ENCODE measurements at places on chromosomes 1 and 21.

DNA sequence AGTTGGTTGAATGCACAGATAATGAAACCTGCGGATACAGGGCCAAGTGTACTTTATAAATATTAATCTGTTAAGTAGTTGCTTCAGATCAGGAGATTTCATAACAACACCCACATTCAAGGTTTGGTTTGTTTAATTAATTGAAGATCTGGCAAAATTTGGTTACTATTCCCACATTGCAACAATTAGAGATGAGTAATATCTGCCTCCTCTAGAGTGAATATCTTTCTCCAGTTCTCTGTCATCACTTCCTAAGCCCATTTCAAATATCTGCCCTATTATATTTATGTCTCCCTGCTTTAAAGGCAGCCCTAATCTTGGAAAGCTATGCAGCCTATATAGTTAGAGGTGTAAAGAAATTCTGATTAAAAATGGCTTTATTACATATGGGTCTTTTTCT, 61.4 kb downstream of the PPP2R5A start:
- no peak for DNase-seq

- DNase-seq, result no peak
These were observed 267.7 kb upstream of the PROX1 start for GRCh38 chr1:213720032-213720431.

DNA sequence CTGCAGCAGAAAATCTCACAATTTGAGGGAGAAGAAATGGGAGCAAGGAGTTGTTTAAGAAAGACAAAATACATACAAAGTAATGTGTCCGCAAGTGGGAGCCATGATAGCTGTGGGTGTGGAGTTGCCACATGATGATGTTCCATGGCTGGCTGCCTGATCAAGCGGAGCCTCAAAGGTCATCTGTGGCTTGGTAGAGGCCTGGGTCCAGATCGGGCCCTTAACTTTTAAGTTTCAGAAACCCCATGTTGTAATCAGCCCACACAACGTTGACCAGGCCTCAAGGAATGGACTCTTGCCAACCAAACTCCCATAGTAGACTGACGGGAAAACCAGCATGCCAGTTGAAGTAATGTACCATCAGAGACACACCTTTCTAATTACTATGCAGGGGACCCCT, 64.7 kb upstream of the ANGPTL1 start:
- DNase-seq, result no peak

DNA sequence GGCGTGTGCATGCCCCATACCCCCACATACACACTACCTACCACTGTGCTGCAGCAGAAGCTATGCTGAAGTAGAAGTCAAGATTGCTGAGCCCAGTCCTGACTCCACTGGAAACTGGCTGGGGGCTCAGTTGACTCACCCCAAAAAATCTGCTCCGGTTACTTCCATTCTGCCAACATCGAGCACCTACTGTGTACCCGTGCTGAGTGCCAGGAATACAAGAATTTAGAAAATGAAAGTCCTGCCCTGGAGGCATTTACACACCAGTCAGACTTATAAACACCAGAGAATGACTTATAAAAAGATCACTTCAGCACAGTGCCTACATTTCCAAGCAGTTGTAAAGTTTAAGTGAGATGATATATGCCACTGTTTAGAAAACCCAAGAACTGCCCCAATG, 99.1 kb downstream of the NMNAT2 start:
- DNase-seq, result no peak

GRCh38 chr1:84632673-84633434, 57.4 kb downstream of the SSX2IP start:
- no peak for DNase-seq

- DNase-seq, result peak; percentile 29
These were observed 35.3 kb upstream of the BCAR3 start for GRCh38 chr1:93716941-93717368.

DNA sequence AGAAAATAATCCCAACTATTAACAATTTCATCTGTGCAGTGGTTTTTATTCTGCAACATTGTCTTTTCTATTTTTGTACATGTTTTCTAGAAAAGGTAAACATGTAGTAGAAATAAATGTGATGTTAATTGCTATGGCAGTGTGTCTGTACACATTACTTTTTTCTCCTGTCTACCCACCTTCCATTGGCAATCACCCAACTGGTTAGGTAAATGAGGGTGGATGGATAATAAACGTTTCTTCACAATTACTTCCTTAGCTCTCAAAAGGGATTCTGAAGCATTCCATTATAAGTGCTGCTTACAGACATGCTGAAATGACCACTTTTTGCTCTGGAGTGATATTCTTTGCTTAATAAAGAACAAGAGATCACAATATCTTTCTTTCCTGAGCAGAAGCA, 61.4 kb downstream of the MAGI3 start:
- no peak for DNase-seq

- DNase-seq, result no peak
These were observed 43.5 kb upstream of the DPT start for GRCh38 chr1:168772428-168773060.

DNA sequence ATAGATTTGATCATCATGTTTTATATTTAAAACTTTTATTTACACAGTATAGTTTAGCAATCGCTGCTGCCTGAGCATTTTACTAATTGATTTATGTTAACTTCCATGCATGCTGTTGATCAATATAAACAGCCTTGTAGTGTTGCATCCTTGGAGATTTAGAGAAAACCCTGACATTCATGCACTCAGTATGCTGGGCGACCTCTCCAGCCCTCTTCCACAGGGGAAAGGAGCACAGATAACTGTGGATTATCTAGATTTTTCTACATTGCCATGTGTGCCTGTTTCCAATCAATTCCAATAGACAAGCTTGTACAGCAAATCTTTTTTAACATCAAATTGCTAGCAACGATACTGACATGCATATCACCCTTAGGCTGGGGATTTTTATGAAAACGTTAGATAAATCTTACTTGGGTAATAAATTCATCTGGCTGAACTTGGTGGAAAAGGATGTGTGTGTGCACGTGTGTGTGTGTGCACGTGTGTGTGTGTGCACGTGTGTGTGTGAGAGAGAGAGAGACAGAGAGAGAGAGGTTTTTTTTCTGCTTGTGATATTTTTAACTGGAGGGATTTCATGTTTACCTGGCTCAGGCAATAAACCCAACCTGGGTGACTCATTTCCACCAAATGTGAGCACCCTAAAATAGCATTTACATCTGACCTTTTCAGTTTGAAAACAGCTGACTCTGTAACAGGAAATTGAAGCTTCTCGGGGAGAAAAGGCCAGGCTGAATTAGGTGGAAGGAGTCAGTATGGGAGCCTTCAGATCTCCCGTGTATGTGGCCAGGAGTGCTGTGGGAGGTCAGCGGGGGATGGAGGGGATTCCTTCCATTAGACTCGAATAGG, 339.8 kb downstream of the PRDM2 start:
- DNase-seq, result no peak

GRCh38 chr1:44549510-44549909, 124.8 kb downstream of the TMEM53 start:
- DNase-seq, result no peak

- DNase-seq, result no peak
These were observed 343.4 kb downstream of the PLPP3 start for GRCh38 chr1:56235909-56236510.

- no peak for DNase-seq
These were observed 20.7 kb upstream of the DNASE2B start for GRCh38 chr1:84377480-84378095.

- no peak for DNase-seq
These were observed 100.0 kb downstream of the ETS2 start for GRCh38 chr21:38905752-38906151.

GRCh38 chr1:245074232-245074747, 80.5 kb upstream of the KIF26B start:
- DNase-seq, result no peak

GRCh38 chr1:216523449-216524190, 100.4 kb upstream of the USH2A start:
- no peak for DNase-seq

DNA sequence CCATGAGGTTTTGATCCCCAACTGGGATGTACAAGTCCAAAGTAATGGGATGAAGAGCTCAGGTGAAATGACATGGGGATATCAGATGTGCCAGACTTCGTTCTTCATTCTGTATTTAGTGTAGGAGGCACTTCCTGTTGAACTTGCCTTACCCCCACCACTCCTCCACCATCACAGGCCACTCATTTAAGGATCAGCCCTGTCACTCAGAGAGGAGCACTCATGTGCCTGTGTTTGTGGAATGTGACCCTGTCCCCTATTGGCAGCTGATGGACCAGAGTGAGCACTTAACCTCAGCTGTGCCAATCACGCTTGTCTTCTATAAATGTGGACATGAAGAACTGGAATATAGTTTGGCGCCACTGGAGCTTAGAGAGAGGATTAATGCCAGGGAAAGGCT, 91.4 kb upstream of the CTTNBP2NL start:
- DNase-seq, result no peak

GRCh38 chr1:180153032-180153431, 1.6 kb upstream of the QSOX1 start:
- no peak for DNase-seq

GRCh38 chr21:44065428-44065827, 41.8 kb upstream of the PWP2 start:
- no peak for DNase-seq

- no peak for DNase-seq
These were observed 1.3 kb upstream of the PATJ start for GRCh38 chr1:61740751-61741700.

- DNase-seq, result no peak
These were observed 142.0 kb upstream of the COA6 start for GRCh38 chr1:234231061-234231892.

DNA sequence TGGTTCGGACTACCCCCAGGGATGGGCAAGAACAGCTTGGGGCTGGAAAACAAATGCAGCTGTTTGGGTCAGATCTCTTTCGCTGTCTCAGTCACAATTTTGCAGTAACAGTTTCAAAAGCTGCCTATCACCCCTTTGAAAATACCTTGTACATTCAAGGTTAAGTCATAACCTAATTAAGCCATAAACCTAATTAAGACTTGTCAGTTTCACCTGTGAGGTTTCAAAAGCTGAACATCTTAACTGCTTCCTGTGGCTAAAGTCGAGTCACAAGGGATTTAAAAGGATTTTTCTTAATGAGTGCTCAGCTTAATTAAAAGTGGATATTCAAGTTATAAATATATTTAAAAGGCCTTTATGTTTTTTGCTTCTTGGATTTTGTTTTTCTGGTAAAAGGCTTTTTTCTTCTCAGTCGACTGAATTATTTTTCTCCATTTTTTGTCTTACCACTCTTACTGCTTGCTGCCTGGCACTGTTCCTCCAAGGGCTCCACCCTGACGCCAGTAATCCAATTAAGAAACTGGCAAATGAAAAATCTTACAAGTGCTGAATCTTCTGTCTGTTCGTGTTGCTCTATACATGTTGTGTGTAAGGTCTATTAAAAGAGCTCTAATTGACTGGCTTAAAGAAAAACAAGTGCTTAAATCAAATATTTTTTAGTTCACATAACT, 31.3 kb downstream of the CBR1 start:
- DNase-seq, result no peak

GRCh38 chr21:32567626-32568025, 17.7 kb downstream of the TCP10L start:
- no peak for DNase-seq

- DNase-seq, result no peak
These were observed 51.8 kb upstream of the CASZ1 start for GRCh38 chr1:10848109-10848684.

DNA sequence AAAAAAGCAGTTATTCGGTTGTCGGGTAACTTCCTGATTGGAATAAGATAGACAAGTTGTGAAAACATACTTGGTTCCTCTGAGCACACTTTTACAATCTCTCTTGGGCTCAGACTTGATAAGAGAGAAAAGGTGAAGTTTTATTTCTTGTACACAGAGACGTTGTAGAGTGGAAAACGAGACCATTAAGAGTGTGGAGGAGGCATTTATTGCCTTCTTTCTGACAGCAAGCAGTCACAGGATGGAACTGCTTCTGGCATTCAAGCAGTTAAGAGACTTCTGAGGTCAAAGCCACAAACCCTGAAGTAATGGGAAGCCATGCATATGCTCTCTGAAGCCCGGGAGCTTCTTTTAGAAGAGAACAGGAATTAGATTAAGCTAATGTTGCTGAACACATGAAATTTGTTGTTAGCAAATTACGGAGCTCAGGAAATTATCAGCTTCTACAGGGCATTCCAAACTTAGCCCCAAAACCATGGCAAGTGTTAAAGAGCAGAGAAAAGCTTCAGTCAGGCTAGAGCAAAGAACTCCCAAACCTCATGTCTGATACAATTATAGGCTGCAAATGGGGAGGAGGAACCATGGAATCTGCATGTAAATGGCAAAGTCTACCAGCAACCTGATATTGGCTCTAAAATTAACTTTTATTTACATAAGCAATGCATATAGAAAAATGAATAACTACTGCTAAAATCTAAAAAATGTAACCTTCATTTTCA, 26.0 kb downstream of the S1PR1 start:
- DNase-seq, result no peak

DNA sequence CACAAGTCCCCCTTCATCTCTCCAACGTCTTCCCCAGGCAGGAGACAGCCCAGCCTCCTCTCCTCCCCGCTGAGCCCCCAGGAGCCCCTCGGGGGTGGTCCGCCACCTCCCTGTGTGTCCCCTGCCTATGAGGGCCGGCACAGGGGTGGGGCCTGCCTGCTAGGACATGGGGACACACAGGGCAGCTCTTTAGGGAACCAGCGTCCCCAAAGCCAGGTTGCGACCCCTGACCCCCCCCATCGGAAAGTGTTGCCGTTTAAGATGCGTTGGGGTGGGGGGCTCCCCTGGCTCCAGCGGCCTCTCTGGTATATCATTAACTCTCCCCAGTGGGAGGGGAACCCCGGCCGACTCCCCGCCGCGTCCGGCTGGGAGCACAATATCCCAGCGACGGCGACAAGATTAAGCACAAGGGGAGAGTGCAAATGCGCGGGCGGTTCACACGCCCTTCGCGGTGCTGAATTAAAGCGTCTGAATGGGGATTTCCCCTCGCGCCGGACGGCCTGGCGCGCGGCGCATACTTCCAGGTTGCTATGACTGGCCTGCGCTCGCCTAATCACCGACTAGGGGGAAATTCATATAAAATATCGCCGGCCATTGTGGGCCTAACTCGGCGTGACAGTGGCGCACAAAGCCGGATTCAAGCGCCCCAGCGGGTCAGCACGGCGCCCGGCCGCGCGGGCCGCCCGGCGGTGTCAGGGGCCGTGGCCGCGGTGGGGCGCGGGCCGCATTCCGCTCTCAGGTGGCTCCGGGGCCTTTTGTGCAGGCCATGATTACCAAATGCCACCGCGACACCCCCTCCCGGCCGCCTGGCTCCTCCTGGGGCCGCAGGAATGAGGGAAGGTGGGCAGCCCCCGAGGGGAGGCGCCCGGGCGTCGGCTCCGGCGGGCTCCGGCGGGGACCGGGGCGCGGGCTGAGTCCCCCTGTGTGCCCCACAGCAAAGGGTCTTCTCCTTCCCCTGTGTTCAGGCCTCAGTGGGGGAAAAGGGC, 30.9 kb downstream of the WNT3A start:
- DNase-seq, result peak; percentile 64
